ENCODE measurements at places on chromosomes 3 and 15. TPM values are rescaled to one million over a fixed set of nuclear protein-coding genes. Genes with fewer than 3 reads are reported as not detected.

DNA sequence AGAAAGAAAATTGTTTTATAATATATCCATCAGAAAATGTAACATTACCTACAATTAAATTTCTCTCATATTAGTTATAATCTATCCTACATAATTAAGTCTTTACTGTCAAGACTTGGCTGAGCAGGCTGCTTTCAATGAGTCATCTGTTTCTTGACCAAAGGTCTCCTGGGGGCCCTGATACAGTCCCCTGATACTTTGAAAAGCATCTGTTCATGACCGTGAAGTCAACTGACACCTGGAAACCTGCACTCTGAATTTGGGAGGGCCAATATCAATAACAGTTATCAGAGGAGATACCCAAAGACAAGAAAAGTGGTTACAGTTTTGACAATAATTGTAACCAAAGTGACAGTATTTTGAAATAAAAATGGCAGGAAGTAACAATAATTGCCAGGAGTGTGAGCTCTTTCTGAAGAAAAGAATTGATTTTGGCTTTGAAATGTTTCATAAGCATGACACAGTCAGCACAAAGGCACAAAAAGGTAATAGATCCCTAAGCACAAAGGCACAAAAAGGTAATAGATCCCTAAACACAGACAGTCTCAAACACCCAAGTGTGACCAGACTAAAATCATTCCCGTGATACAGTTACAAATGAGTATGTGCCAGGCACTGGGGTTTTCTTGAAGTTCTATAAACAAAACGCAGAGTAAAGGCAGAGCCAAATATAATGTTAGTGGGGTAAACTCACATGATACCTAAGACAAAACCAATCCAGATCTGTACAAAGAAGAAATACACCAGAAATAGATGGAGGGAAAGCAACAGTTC is 260.7 kb downstream of the PLOD2 start:
- no peak for DNase-seq

- DNase-seq = no peak
Measured at GRCh38 chr3:132854856-132855535, 132.8 kb upstream of the NPHP3 start.

DNA sequence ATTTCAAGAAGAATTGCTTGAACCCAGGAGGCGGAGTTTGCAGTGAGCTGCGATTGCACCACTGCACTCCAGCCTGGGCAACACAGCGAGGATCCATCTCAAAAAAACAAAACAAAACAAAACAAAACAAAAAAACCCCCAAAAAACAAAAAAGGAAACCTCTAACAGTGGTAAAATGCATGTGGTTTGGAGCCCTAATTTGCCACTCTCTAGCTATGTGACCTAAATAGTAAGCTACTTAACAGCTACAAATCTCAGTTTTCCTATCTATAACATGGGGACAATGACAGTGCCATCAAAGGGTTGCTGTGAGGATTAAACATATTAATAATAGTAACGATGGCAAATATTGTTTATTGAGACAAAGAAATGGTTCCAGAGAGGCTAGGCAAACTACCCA is 119.4 kb upstream of the LMOD3 start:
- no peak for DNase-seq

GRCh38 chr3:164737174-164737573 is 341.1 kb downstream of the SI start:
- no peak for DNase-seq

DNA sequence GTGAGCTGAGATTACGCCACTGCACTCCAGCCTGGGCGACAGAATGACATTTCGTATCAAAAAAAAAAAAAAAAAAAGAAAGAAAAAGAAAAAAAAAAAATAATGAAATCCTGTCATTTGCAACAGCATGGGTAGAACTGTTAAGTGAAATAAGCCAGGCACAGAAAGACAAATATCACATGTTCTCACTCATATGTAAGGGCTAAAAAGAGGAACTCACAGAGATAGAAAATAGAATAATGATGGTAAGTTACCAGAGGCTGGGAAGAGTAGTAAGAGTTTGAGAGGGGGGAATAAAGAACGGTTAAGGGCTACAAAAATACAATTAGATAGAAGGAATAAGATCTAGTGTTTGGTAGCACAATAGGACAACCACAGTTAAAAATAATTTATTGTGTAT is 19.7 kb downstream of the DENND6A start:
- peak; percentile 50 for DNase-seq

DNA sequence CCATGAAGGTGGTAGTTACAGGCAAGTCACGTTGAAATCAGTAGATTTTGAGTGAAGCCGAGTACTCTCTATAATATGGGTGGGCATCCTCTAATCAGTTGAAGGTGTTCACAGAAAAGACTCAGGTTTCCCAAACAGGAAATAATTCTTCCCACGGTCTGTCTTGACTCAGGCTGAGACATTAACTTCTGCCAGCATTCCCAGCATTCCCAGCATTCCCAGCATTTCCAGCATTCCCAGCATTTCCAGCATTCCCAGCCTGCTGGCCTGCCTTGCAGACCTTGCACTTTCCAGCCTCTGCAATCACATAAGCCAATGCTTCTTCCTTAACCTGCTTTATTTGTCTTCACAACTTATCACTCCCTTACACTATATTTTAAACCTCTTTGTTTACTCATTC is 542.3 kb upstream of the ROBO2 start:
- no peak for DNase-seq

GRCh38 chr15:58795825-58796224 is 24.7 kb downstream of the MINDY2 start:
- no peak for DNase-seq

- no peak for DNase-seq
Measured at GRCh38 chr3:146334151-146334550, 83.2 kb upstream of the PLSCR4 start.

DNA sequence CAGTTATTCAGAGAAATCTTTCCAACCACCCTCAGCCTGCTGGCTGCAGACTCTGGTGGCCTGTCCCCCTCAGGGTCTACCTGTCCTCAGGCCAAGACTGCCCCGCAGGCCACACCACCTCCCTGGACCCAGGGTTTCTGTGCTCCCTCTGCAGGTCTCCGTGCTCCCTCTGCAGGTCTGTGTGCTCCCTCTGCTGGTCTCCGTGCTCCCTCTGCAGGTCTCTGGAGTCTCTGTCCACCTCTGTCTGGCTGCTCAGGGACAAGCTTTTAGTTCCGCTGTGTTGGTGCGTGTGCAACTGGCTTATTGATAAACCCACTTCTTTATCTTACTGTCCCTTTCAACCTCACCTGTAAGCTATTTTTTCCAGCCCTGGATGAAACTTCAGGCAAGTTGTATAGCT is 30.1 kb downstream of the BDH1 start:
- no peak for DNase-seq

The GRAMD2A gene
- not detected for polyA plus RNA-seq

The ACTRT3 gene
- polyA plus RNA-seq = 0.12 TPM

The CHRNA5 gene
- polyA plus RNA-seq = 0.07 TPM

The GOLGA8T gene
- polyA plus RNA-seq = not detected

The SI gene
- not detected for polyA plus RNA-seq

Measured in B cell (primary cell).